ENCODE measurements at places on chromosomes 4 and X. TPM values are rescaled to one million over a fixed set of nuclear protein-coding genes. Genes with fewer than 3 reads are reported as not detected.

GRCh38 chrX:12865359-12865758 lies 1.5 kb upstream of the TLR7 start:
- no peak for DNase-seq

- DNase-seq: no peak
Measured at GRCh38 chrX:135632353-135632752, 81.1 kb upstream of the CT45A1 start.

DNA sequence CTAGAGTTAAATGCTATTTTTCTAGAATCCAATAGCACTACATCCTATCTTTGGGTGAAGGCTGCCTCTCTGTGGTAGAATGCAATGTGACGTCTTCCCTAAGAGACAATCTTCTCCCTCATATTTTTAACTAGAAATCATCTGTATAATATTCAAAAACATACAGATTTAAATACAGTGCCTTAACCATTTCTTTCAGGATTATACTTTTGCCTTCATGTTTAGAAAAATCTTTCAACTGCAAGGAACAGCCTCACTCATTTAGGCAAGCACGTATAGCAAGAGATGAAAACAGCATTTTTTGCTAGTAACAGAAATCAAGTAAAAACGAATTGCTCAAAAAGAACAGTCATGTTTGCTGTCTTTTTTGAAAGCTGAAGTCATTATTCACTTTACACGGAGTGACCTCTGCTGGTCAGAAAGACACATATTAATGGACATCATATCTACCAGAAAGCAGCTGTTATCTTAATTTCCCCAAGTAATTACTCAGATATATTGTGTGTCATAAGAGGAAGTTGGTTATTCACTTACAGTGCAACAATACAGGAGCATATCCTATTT lies 422.3 kb downstream of the STPG2 start:
- DNase-seq: no peak

GRCh38 chr4:169756971-169757574 lies 671 bp downstream of the HPF1 start:
- no peak for DNase-seq

- no peak for DNase-seq
Measured at GRCh38 chrX:12301288-12301687, 163.0 kb downstream of the FRMPD4 start.

DNA sequence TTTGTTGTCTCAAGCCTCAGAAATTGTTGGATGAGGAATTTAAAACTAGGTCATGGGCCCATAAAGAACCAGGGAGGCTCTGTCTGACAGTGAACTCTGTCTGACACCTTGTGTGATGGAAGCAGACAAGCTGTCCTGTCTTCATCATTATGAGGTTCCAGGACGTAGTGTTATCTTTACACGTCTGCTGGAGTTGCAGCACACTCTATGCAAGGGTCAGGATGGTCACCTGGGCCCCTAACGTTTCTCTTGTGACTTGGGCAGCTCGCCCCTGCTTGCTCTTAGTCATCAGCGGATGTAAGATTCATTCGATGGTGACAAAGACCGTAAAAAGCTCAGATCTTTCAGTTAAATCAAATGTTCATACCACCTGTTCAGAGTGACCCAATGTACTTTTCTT lies 92.0 kb upstream of the ADGRG2 start:
- DNase-seq: no peak

- no peak for DNase-seq
Measured at GRCh38 chrX:115023139-115023538, 5.7 kb upstream of the IL13RA2 start.

GRCh38 chr4:107931775-107932321 lies 499 bp downstream of the CYP2U1 start:
- DNase-seq: no peak

ETFDH gene
- total RNA-seq: 152 TPM

HTN1 gene
- not detected for total RNA-seq

C4orf50 gene
- total RNA-seq: 0.03 TPM

WAS gene
- total RNA-seq: 6.2 TPM

HGFAC gene
- 0.62 TPM for total RNA-seq

ATP8A1 gene
- total RNA-seq: 18.8 TPM

APLN gene
- total RNA-seq: 5.6 TPM

Measured in right cardiac atrium (tissue), 5 donors.